ENCODE measurements at places on chromosomes 13 and 19. TPM values are rescaled to one million over a fixed set of nuclear protein-coding genes. Genes with fewer than 3 reads are reported as not detected.

NKPD1 gene
- total RNA-seq: not detected

TSSK6 gene
- total RNA-seq: 1.5 TPM

GRCh38 chr19:45099467-45100191 lies 6.7 kb downstream of the PPP1R37 start:
- no peak for DNase-seq

- no peak for DNase-seq
These were observed 29.6 kb upstream of the KLF2 start for GRCh38 chr19:16295057-16295456.

DNA sequence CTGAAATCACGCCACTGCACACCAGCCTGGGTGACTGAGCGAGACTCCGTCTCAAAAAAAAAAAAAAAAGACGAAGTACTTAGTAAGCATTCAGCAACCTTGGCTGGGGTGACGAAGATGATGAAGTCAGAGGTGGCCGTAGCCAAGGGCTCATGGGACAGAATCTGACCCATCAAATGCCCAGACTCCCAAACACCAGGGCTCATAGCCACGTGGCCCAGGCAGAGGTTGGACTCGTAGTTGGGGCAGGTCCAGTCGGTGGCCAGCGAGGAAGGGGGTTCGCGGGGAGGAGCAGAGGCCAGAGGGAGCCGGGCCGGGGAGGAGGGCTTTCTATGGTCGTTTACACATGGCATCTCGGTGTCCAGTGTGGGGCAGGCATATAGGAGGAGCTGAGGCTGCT lies 52.1 kb upstream of the EHD2 start:
- DNase-seq: no peak

NANOS3 gene
- total RNA-seq: not detected

DNA sequence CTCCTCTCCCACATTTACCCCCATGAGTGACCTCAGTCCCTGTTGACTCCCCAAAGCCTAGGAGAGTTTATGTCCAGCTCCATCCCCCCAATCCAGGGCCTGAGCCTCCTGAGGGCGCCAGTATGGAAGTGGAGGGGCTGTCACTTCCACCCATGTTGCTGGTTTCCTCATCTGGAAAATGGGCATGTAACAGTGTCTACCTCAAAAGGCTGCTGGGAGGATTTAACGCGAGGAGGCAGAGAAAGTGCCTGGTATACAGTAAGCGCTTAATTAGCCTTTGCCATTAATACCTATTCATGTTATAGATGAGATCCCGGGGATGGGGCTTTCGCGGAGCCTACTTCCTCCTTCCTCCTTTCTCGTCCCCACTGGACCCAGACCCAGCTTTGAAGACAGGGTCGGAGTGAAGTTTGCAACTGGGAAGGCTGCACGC lies 476 bp downstream of the TYK2 start:
- DNase-seq: no peak

GRCh38 chr13:90872491-90873025 lies 474.9 kb upstream of the MIR17HG start:
- DNase-seq: no peak

- no peak for DNase-seq
These were observed 148.9 kb downstream of the SIPA1L3 start for GRCh38 chr19:38055655-38056521.

- no peak for DNase-seq
These were observed 11.8 kb upstream of the PRR20A start for GRCh38 chr13:57128909-57129308.

GRCh38 chr13:81140675-81141074 lies 799.7 kb upstream of the SPRY2 start:
- no peak for DNase-seq

UHRF1 gene
- total RNA-seq: 0.45 TPM

CACNG7 gene
- not detected for total RNA-seq

GRCh38 chr13:112003941-112004340 lies 63.0 kb upstream of the SOX1 start:
- DNase-seq: no peak

PRRG2 gene
- 1.6 TPM for total RNA-seq

LILRA2 gene
- total RNA-seq: 0.83 TPM

ATCAY gene
- total RNA-seq: 0.71 TPM

GRCh38 chr13:70623239-70623638 lies 515.0 kb upstream of the KLHL1 start:
- DNase-seq: no peak

MKNK2 gene
- 113 TPM for total RNA-seq

- no peak for DNase-seq
These were observed 14.3 kb downstream of the DNMT1 start for GRCh38 chr19:10180459-10180858.

GRCh38 chr19:11089254-11090013 lies at the start of gene LDLR:
Gene LDLR (plus strand): TSS chr19:11089463. CDS start chr19:11089549, 86 bp downstream.
- DNase-seq: peak; percentile 95

- DNase-seq: peak; percentile 62
These were observed 1462.4 kb downstream of the UQCRFS1 start for GRCh38 chr19:27750391-27751043.

ZNF90 gene
- total RNA-seq: 0.71 TPM

IL4I1 gene
- not detected for total RNA-seq

CEACAM8 gene
- not detected for total RNA-seq

ZNF256 gene
- 4.5 TPM for total RNA-seq

GRCh38 chr13:37429976-37430375 lies 168.6 kb downstream of the POSTN start:
- DNase-seq: no peak

MCEMP1 gene
- 2.0 TPM for total RNA-seq

- DNase-seq: peak; percentile 62
These were observed 83.1 kb downstream of the AKAP11 start for GRCh38 chr13:42355092-42355485.

S1PR5 gene
- not detected for total RNA-seq

PCDH9 gene
- 33.8 TPM for total RNA-seq

- no peak for DNase-seq
These were observed 11.8 kb downstream of the IFNL1 start for GRCh38 chr19:39307822-39308530.

GRCh38 chr13:48508011-48508410 lies 24.9 kb downstream of the RCBTB2 start:
- no peak for DNase-seq

DNA sequence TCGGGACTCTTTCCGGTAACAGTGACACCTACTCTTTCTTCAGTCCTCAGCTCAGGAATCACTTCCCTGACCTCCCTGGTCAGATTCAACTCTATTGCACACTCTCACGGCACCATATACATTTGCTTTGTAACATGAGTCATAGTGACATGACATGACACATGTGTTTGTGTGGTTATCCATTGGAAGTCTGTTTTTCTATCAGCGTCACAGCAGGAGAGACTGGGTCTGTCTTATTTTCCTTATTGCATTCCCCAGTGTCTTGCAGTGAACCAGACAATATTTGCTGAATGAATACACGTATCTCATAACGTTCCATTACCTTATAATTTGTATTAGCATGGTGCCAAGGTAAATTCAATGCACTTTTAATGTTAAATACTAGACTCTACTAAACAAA lies 102.0 kb downstream of the DCLK1 start:
- DNase-seq: no peak

ZNF793 gene
- 5.8 TPM for total RNA-seq

ELSPBP1 gene
- total RNA-seq: not detected

GRCh38 chr19:51796195-51796679 lies 1.3 kb downstream of the FPR3 start:
- DNase-seq: no peak

DNA sequence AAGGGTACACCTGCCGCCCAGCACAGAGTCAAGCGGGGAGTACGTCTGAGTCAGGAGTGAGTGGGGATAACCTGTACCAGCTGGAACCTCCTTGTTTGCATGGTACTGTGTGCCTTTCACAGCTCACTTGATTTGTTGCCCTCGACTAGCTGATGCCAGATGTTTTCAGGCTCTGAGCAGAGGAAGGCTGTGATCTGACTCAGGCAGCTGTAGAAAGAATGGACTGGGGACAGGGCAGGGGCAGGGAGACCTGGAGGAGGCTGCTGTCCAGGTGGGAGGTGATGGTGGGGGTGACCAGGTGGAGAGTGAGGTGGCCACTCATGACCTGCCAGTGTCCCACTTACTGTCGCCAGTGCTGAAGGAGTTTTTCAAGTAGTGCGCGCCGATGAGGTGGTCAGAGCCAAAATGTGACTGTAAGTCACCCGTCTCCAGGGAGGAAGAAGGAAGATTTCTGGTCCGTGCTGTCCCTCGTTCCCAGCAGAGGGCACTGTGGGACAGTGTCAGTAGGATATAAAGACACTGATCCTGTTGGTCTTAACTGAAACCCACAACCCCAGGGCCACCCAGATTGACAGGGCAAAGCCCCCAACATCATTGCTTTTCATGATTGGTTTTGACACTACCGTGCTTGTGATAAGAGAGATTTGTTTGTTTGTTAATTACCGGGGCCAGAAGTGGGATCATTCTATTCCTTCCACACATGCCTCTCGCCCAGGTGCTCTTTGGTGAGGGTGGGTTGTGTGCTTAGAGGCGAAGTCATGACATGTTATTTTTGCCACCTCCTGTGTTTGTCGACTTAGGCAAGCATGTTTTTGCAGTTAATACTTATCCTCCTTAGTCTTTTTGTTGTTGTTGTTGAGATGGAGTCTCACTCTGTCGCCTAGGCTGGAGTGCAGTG lies 128.4 kb downstream of the DPF1 start:
- no peak for DNase-seq

C1QTNF9 gene
- total RNA-seq: 2.0 TPM

SRRM5 gene
- 0.42 TPM for total RNA-seq
